ENCODE measurements at places on chromosomes 7 and 10.
A peak's percentile ranks its signal among the peaks of the same experiment; 100 is the strongest.

- DNase-seq: no peak
Observed at GRCh38 chr7:95264363-95264891, 59.9 kb downstream of the PON1 start.

- DNase-seq: no peak
Observed at GRCh38 chr10:122204691-122205489, 66.2 kb upstream of the BTBD16 start.

- no peak for DNase-seq
Observed at GRCh38 chr10:73522263-73522662, 26.4 kb upstream of the PPP3CB start.

- DNase-seq: no peak
Observed at GRCh38 chr10:13396369-13396768, 48.3 kb upstream of the SEPHS1 start.

DNA sequence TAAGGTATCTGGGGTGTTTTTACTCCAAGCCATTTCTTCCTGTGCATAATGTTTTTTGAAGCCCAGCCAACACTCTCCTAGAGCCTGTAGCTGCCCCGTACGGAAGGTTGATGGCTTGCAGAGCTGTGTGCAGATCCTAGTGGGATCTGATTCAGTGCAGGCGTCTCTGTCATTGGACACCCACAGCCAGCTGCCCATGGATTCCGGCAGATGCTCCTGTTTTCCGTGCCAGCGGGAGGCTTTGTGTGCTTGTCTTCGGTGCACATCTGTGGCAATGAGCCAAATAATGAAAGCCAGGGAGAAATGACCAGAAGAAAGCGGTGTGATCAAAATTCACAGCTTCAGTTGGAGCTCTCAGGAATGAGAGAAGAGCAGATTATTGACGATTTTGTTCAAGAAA is 426.4 kb downstream of the TYW1 start:
- no peak for DNase-seq

DNA sequence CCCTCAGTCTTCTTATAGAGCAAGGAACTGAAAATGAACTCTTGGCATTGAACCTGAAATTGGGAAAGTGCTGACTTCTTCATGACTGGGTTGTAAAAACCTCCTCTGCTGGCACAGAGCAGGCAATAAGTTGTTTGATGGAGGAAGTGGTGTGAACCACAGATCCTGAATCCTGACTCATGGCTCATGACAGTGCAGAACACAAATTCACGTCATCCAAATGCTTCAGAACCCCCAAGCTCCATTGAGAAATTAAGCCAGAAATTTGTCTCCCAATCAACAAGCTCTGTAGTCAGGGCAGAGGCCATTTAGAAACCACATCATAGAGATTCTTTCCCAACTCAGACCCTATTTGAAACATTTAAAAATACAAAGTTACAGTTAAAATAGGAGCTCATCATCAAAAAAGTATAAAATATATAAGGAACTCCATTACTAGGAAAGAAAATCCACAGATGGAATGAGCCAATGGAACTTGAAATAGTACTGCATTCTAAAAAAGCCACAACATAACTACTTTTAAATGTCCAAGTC is 10.3 kb upstream of the STK17A start:
- DNase-seq: peak; percentile 48

GRCh38 chr7:154832557-154833138 is 170.3 kb downstream of the PAXIP1 start:
- DNase-seq: no peak

DNA sequence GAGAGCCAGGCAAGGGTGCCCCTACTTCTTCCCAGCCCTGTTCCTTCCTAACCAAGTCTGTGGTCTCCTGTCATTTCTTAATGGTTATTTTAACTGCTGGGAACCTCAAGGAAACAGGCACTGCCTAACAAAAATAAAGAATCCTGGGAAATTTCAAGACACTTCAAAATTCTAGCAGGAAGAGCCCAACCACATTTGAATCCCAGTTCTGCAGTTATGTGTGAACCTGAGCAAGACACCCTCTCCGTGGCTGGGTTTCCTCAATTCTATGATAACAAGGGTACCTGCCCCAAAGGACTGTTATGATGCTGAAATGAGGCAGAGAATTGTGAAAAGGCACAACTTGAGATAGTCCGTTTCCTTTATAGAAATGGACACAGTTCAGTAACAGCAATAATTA is 36.2 kb upstream of the DUSP5 start:
- DNase-seq: no peak

DNA sequence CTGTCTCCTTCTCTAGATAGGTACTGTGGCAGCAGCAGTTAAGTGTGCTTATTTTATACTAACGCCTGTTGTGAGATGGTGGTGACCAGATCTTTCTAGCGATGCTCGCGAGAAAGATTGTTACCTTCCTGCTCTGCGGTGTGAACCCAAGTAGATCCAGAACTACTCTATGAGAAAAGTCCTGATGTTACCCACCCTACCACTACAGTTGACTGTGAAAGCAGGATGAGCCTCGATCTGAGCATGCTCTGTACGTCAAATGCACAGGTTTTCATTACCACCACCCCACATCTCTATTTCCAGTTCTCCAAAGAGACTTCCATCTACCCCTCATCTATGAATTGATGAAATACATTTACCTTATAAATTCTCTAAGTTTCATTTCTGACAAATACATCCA is 64.6 kb upstream of the KCTD7 start:
- DNase-seq: no peak

DNA sequence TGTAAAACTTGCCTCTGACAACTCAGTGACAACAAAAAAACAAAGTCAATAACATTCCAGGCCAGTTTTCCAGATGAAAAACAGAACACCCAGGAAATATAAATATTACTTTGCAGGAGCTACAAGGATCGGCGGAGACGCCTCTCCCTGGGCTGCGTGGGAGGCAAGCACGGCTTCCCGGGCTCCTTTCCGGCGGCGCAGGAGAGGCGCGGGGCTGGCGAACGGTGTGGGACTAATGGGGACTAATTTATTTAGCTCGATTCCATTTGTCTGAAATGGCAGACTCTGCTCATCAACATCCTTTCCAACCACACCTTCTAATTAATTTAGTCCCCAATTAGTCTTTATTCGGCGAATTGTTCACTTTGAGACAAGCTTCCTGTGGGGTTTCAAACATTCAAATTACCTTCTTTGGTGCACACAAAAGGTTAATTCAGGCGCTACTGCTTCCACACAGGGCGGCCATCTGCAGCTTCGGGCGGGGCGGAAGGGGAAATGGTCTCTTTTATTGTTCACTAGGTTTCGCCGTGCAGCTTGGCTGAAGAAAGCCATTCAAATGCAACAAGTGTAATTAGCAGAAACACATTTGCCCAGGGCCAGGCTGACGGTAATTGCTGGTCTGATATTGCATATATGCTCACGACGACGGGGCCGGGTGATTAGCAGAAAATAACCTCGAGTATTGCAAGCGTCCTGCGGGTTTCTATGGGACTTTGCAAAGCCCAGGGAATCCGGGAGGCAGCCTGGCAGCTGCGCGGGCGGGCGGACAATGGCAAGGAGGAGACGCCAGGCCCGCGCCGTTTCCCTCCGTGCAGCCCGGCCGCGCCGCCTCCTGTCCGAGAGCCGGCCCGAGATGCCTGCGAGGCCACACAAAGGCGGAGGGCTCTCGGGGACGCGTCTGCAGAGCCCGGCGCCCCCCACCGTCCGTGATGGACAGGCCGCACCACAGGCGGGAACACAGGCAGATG is 270.1 kb downstream of the PTPRN2 start:
- DNase-seq: no peak

- no peak for DNase-seq
Observed at GRCh38 chr10:100653238-100653956, 92.0 kb upstream of the PAX2 start.

GRCh38 chr7:29170781-29171180 is 23.8 kb upstream of the CHN2 start:
- DNase-seq: no peak

DNA sequence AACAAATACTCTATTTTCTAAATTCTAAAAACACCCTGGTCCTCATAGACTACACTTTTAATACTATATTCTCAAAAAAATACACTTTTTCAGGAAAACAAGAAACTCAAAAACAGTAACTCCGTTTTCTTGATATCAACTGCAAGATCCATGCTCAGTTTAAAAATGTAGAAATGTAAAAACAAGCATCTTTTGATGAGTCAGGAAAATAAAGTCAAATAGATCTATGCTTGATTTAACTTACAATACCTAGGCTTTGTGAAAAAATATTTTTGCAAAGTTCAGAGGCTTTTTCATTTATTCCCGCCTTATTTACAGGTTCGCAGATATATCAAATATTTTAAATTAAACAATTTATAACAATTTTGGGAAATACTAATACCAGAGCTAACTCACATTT is 33.6 kb downstream of the POT1 start:
- no peak for DNase-seq

DNA sequence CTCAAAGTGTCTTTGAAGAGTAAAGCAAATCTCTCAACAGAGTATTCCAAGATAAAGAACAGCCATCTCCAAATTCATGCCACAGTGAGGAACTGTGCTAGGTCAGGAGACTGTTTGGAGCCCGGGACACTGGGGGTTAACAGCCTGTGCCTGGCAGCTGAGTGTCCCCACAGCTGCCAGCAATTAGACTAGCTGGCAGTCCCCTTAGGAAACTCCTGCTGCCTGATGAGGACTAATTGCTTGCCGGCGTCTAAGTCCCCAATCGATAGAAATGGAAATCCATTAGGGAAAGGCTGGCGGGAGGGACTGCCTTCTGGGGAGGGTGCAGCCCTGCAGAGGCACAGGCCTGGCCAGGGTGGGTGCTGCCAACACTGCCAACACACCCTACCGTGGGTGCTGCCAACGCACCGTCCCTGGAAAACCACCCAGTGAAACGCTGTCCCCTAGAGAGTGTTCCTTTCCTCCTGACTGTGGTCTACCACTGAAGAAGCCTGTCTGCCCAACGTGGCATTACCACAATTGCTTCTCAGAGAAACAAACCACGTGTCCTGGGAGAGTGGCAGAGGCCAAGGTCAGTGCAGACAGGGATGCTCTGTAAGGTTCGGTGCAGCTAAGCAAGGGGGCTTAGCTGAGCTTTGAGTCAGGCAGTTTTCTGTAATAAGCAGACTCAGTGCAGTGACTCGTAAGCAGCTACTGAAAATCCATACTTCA is 60.8 kb downstream of the XRCC2 start:
- no peak for DNase-seq

GRCh38 chr7:100034871-100035510 is 14.6 kb upstream of the ZSCAN21 start:
- DNase-seq: no peak

GRCh38 chr7:98807068-98808048 is 62.5 kb downstream of the TMEM130 start:
- no peak for DNase-seq

GRCh38 chr7:38481401-38481800 is 149.8 kb downstream of the AMPH start:
- DNase-seq: no peak

DNA sequence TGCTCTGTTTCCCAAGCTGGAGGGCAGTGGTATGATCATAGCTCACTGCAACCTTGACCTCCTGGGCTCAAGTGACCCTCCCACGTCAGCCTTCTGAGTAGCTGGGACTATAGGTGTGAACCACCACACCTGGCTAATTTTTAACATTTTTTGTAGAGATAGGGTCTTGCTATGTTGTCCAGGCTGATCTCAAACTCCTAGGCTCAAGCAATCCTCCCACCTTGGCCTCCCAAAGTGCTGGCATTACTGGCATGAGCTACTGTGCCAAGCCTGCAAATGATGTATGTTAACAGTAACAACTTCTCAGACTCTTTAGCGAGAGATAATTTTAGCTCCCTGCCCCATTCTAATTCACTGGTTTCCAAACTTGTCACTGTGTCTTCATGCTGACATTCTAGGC is 27.7 kb upstream of the SEPHS1 start:
- no peak for DNase-seq

GRCh38 chr7:44384586-44385433 is 59.4 kb upstream of the CAMK2B start:
- DNase-seq: no peak

DNA sequence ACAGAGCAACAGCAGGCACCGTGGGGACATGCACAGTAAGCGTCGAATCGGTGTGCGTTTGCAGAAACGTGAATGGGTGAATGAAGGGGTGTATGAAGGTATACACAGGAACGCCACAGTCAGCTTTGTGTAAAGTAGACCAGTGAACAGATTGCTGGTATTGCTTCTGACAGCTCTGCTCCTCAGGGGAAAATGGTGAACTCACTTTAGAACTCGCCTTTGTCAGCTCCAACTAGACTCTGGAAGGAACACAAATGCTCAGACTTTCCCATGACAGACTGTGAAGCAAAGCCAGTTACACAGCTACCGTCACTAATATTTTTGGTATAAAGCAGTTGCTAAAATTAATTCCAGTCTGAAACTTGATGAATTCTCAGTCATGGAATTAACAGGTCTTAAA is 78.9 kb downstream of the CUX1 start:
- DNase-seq: no peak

DNA sequence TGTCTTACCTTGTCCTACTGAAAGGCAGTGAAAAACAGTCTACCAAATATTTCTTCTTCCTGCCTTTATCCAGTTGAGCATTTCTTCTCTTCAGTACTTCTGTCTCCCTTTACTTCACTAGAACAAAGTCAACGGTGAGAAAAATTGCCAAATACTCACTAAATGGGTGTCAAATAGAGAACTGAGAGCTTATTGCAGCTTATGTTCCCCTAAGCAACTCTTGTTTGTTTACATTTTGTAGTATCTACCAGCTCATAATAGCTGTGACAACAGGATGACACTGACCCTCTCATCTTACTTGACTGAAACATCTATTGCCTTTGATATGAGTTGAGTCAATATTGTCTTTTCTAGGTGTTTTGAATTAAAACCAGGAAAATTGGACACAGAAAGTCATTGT is 327.9 kb upstream of the SORCS1 start:
- DNase-seq: no peak

DNA sequence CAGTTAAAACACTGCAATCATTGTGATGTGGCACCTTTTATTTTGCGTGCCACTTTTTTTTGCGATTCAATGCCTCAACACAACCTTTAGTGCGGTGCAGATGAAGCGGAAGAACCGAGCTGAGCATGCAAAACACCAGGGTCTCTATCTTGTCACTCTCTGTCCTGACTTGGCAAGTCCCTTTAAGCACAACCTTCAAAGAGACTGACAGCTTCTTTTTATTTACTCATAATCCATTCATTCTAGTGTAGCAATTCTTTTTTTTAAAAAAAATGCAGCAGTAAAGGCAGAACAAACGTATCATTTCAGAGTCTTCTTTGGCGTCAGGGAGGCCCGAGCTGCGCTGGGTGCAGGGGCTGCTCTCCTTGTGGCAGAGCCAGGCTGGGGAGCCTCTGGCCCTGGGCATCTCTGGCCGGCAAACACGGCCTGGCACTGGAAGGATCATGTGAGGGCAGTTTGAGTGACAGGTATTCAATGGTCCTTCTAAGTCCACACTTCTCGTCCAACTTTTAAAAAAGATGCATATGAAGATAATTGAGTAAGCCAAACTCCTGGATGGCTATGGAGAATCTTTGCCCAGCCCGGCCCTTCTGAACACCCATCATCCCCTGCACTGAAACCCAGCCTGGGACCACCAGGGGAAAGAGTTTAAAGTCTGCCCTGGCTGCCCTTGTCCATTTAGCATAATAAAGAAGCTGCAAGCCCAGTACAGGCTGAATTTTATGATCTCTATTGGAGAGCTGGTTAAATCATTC is 3.9 kb downstream of the PTF1A start:
- DNase-seq: no peak

GRCh38 chr7:327233-327931 is 37.4 kb downstream of the FOXL3 start:
- DNase-seq: no peak

- DNase-seq: no peak
Observed at GRCh38 chr10:50545846-50546245, 77.9 kb downstream of the SGMS1 start.

Data from stimulated activated CD4-positive, alpha-beta T cell treated with anti-CD3 and anti-CD28 coated beads, Interleukin-1b, Interleukin-23, amount 100 ng/mL, for 48 hours (primary cell).